ENCODE measurements at places on chromosomes 4 and X. TPM values are rescaled to one million over a fixed set of nuclear protein-coding genes. Genes with fewer than 3 reads are reported as not detected.

Gene RBMX2
- total RNA-seq: 14.2 TPM

Gene FLNA
- total RNA-seq: 13,355 TPM

Gene WDR17
- total RNA-seq: 3.3 TPM

Gene ODAM
- not detected for total RNA-seq

Gene SRPK3
- total RNA-seq: 0.99 TPM

Gene PLAC8
- total RNA-seq: 2.5 TPM

Gene SCLT1
- 6.4 TPM for total RNA-seq

Gene BMPR1B
- total RNA-seq: 22.0 TPM

Gene GLRB
- 2.0 TPM for total RNA-seq

Gene SLC49A3
- total RNA-seq: 6.6 TPM

Gene FANCB
- 0.86 TPM for total RNA-seq

Gene DMD
- 176 TPM for total RNA-seq

Gene ZNF630
- 3.6 TPM for total RNA-seq

Gene CXCL10
- not detected for total RNA-seq

Gene BEND4
- total RNA-seq: under 0.01 TPM

Gene XG
- total RNA-seq: 0.83 TPM
